NCI-H524 (cell line): ENCODE measurements at places on chromosomes 2 and 18.
A peak's percentile ranks its signal among the peaks of the same experiment; 100 is the strongest.

DNA sequence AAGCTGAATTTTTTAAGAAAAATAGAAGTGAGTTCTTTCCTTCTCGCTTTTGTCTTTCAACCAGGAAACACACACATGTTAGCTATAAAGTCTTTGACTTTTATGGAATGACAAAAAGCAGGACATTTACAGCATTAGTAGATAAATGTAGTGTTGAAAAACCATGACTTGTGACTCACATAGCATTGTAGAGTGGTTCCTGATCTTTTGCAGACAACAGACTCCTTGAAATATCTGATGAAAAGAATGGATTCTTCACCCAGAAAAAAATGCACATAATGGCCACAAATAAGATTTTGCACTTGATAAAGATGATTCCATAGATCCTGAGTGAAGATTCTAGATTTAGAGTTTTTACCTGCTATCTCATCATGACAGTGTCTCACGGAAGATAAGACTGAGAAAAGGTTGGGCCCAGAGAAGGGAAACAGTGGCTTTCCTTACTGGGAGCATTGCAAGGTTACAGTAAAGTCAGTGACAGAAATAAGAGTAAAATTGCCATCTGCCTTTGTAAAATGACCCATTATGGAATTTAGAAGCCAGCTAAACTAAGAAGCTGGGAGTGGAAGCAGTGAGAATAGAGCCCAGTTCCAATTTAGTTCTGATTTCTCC lies 14.0 kb downstream of the SMARCAL1 start:
- DNase-seq = no peak

- DNase-seq = no peak
Observed at GRCh38 chr18:25517881-25518715, 166.1 kb upstream of the ZNF521 start.

- no peak for DNase-seq
Observed at GRCh38 chr18:58988600-58988999, 123.9 kb downstream of the ZNF532 start.

DNA sequence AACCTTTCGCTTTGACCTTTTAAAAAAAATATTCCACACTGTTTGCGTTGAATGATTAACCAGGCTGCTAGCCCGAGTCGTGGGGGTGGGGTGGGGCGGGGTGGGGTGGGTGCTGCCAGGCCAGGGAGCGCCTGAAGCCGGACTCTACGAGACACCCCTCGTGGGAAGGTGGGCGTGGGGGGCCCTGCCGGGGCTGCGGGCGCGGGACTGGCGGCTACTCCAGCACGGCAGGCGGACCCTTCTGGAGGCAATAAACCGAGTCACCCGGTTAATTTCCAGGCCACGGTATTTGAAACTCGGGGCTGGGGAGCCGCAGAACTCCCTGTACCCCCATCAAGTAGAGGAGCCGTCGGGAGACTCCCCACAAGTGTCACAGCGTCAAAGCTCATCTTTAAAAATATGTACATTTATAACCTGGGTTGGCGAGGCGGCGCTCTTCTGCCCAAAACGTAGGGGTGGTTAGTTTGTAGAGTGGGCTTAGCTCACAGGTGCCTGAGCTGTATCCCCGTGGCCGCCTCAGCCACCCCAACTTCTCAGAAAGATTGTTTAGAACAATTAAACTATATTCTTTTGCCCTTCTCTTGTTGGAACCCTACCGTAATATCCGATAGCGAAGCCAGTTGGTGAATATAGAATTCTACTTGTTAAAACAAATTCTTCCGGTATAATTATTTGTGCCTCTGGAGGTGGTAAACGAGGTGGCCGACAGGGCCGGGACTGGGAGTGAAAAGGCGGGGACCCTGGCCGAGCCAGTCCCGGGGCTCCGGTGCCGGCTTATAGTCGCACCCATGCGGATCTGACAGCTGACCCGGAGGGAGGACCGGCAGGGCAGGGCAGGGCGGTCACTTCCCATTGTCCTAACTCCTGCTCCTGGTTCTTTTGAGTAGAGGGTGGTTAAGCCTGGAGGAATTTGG lies 1.4 kb downstream of the B3GNT2 start:
- DNase-seq = no peak

DNA sequence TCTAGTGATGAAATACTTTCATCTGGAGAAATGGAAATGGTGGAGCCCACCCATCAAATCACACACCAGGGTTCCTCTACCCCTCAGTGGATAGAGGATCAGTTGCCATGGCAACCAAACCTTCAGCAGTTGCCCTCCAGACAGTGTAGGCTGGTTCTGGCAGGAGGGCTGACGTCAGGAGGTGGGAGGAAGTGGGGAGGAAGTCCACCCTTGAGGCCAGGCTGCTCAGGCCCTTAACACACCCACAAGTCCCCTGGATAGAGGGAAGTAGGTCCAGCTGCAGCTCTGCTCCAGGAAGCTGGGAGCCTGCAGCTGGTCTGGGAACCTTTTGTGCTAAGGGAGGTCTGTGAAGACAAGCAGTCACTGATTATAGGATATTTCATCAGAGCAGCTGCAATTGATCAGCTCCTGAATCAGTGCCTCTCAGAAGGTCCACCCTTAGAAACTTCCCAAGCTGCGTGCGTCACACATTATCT lies 186.6 kb downstream of the MTX2 start:
- peak; percentile 81 for DNase-seq

DNA sequence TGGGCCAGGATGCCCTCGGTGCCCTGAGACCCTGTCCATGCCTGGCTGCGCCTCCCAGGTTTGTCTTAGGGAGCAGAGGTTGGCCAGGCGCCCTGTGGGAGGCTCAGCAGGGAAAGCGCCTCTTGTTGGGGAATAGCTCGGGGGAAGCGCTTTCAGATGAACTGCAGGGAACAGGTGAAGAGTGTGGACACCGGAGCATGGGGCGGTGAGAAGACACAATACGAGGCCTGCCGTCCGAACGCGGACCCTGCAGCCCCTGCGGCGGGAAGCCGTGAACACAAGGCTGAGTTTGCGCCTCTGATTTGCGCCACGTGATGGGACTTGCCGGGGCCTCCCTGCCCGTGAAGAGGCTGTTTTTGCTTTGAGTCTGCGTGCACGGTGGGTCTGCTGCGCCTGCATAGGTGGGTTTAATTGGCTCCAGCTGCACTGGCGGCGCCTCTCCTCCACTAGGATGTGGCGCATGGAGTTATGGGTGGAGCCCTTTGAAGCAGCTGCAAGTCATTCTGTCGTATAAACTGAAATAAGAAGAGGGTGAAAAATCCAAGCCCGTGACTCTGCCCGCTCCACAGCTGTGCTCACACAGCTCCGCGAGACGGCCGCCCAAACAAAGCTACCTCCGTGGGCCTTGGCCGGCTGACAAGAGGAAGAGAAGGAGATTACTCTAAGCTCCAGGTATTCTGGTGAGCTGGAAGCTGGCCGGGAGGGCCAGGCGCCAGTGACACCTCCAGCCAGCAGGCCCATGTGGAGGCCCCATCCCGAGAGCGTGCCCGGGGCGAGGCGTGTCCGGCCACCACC lies 103.5 kb upstream of the CTDP1 start:
- peak; percentile 26 for DNase-seq

DNA sequence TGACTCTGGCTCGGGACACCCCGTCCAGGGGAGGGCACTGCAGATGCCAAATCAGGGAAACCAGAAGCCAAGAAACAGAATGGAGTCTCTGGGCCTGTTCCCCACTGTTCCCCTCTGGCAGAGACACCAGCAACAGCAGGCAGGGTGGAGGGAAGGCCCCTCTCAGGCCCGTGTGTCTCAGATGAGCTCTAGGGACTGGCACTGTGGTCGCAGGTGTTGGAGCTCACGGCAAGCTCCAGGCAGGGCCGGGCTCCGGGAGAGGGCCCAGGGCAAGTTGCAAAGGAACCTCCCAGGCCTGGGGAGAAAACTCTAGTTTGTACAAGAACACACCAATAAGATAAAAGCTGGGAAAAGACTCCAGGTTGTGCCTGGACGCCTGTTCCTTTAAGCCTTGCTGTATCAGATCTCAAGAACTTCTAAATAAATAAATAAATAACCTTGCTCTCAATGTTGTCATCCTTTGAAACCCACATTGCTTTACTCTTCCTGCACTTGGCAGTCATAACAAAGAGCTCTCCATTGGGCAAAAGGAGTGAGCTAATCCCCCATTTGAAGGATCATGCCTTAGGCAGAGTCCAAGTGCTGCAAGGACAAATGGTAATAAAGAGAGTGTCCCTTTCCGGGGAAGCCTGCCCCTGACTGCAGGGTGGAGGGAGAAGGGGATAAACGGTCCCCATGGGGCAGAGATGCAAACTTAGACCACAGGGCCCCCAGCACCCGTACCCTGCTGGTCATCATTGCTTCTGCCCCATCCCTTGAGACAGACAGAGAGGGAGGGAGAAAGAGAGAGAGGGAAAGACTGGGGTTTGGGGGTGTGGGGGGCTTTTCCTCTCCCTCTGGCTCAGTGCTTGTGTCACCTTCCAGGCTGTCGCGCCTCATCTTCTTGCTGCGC lies 33.3 kb downstream of the CNGA3 start:
- no peak for DNase-seq

- peak; percentile 46 for DNase-seq
Observed at GRCh38 chr2:172870396-172870795, 134.8 kb downstream of the RAPGEF4 start.

DNA sequence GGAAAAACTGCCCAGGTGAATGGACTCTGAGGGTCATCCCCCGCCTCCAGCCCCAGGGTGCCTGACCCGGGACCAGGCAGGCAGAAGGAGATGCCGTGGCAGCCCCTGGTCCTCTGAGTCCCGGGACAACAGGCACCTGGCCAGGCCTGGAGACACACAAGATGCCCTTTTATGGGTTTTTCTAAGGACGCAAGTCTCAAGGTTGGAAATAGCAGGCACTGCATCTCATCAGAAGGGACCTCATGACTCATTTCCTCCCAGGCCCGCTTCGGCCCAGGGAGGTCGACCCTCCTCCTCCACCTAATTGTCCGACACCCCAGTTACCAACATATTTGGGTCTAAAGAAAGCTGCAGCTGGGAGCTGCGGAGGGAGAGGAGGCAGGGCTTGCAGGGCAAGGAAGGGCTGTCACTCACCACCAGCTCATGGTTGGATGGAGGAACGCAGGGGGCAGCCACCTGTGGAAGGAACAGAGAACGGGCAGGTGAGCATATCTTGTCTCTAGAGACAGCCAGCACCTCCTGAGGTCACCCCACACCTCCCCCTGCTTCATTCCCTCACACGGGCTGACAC lies 82.9 kb downstream of the TNS1 start:
- DNase-seq = no peak

DNA sequence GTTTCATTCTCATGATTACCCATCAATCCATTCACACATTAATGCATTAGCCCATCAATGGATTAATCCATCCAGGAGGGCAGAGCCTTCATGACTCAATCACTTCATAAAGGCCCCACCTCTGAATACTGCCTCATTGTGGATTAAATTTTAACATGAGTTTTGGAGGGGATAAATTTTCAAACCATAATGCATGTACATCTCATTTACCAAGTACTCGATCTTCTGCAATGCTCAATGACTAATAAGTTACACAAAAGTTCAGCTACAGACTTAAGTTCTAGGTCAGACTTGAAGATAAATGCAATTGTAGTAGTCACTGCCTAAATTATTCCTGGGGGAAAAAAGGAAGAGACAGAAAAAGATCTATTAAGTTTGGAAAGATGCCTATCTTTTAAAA lies 120.0 kb upstream of the OSR1 start:
- no peak for DNase-seq

GRCh38 chr18:58962336-58962735 lies 97.7 kb downstream of the ZNF532 start:
- DNase-seq = no peak

DNA sequence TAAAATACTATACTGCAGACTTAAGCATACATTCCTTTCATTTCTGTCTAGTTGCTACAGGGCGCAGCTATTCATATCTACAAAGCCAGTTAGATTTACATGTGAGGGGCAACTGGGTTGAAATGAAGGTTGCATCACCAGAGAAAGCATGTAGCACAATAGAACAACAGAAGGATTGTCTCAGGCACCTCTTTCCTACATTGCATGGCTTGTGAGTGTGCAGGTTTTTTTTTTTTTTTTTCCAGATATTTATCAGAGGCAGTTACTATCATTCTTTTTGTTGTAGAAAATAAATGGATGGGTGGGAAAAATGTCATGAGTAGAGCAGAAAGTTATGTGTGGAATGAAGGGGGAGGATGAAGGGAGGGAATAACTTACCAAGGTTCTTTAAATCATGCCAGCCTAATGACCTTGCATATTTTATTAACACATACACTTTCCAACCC lies 86.8 kb downstream of the ERBB4 start:
- no peak for DNase-seq

DNA sequence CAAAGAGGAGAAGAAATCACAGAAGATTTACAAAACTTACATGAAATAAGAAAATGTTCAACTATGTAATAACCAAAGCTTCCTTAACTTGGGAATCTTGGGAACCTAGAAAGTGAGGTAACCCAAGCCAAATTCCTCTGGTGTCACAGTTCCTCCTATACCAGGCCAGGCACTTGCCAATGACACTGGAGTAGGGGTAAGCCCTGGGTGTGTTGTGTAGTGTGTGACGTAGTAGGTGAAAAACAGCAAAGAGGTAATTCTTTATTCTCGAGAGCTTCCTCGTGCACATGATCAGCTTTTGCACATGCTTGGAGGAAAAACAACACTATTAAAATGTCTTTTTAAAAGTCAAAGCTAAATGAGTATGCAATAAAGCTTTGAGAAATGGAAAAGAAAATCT lies 118.0 kb downstream of the METTL8 start:
- no peak for DNase-seq

- DNase-seq = no peak
Observed at GRCh38 chr2:16656784-16657391, 8.7 kb downstream of the CYRIA start.

DNA sequence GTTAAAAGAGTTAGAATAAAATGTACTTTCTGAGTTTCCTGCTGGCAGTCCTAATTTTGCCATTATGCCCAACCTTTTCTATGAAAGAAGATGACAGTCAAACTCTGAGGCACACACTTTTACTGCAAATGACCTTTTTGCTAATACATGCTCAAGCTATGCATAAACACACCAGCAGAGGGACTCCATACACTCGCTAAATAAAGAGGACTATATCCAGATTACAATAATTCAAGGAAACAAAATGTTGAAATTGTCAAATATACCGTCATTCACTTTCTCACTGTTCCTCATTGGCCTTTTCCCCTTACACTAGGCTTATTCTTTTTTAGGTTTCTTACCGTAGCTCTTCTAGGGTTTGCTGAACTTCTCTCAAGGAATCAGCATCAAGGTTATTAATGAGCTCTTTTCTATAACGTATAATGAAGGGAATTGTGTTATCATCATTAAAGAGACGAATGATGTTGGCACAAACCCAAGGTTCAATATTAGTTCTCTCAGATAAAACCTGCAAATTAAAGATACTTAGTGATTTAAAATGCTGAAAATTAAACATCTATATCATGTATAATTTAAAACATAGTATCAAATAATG lies 25.7 kb downstream of the SRBD1 start:
- DNase-seq = peak; percentile 44

DNA sequence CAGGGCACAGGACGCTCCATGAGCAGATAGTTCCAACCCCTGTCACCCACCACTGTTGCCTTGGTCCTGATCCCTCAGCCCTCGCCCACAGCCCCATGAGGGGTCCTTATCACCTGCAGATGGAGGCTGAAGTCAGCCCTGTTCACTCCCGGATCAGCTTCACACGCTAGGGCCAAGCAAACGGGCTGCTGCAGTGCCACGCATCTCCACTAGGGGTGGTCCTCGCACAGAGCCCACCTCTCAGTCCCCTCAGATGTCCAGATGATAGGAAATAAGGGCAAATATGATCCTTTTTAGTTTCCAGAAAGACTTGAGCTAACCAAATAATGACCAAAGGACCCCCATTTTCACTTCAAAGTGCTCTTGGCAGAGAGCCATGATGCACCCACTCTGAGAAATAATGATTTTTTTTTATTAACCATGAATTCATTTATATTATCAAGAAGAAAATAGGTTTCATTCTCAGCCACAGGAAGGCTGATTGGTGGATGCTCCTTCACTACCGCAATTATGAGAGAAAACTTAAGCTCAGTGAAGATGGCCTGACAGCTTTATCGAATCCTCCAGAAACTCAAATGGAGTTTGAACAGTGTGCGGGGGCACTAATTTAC lies 71.9 kb upstream of the KLHL29 start:
- no peak for DNase-seq
